Activated CD4-positive, alpha-beta T cell treated with anti-CD3 and anti-CD28 coated beads, Interleukin-2, amount 50 U/mL, for 1 hour (primary cell): ENCODE measurements at places on chromosomes 7 and 10.

DNA sequence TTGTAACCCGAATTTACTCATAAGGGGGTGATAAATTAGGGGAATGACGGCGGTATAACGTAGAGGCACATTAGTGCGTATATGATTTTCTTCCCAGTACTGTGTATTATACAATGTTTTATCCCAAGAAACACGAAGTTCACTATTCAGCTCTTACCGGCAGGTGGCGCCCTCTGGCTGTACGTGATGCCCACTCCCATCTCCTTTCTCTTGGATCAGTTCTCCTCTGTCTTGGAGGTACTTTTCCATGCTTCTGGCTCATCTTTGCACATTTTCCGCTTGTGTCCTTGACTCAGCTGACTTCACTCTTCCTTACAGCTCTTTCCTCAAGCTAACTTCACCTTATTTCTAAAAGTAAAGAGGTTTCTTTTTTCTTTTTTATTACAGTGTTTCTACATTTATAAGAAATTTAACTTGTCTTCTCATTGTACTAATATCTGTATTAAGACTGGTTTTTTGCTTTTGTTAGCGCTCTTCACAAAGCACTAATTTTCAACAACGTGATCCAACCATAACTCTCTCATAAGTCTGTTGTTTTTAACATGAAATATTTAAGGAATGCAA, 21.3 kb downstream of the TMEM176B start:
- DNase-seq: peak; percentile 76

- peak; percentile 34 for DNase-seq
These were observed 719 bp downstream of the DPY19L1 start for GRCh38 chr7:35036361-35037171.

- no peak for DNase-seq
These were observed 87.3 kb upstream of the PIK3CG start for GRCh38 chr7:106777674-106778299.

- no peak for DNase-seq
These were observed 85.7 kb upstream of the NMT2 start for GRCh38 chr10:15253951-15254807.

DNA sequence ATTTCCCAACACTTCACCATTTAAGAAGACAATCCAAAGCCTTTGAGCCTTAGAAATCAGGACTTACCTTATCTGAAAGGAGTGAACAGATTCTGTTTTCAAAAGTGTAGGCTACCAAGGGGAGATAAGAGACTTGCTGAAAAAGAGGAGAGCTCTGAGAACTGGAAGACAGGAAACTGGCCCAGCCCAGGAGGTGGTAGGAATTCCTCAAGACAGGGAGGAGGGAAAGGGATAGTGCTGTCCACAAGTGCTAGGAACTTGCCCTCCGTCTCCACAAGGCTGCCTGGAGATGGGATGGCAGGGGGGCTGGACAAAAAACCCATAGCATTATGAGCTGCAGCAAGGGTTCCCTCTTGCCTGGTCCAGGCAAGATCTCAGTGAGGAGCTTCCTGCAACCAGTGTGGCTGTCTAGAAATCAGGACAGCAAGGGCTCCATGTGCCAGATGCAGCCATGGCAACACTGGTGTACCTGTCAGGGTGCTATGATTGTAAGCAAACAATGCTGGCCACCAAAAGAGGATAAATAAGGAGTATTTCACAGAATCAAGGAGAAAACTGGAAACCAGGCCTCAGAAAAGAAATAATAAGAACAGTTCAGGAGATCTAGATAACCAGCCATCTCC, 22.7 kb upstream of the FRMD4A start:
- DNase-seq: no peak
